ENCODE measurements at places on chromosomes 12 and 14. TPM values are rescaled to one million over a fixed set of nuclear protein-coding genes. Genes with fewer than 3 reads are reported as not detected.

The IL26 gene
- polyA plus RNA-seq = not detected

The FGD4 gene
- polyA plus RNA-seq = 1.7 TPM

The LPAR5 gene
- 12.8 TPM for polyA plus RNA-seq

The GATC gene
- 9.3 TPM for polyA plus RNA-seq

The KCNA1 gene
- not detected for polyA plus RNA-seq

The TPH2 gene
- not detected for polyA plus RNA-seq

The SYNDIG1L gene
- polyA plus RNA-seq = not detected

The SPTB gene
- 0.16 TPM for polyA plus RNA-seq

The PPP1R36 gene
- polyA plus RNA-seq = 0.41 TPM

The AVPR1A gene
- polyA plus RNA-seq = not detected

The TAS2R42 gene
- polyA plus RNA-seq = not detected

The BCL11B gene
- polyA plus RNA-seq = 3.8 TPM

The MANSC4 gene
- 0.10 TPM for polyA plus RNA-seq

The HSPB8 gene
- polyA plus RNA-seq = 0.27 TPM

The SLC6A15 gene
- 13.1 TPM for polyA plus RNA-seq

The GALC gene
- 2.8 TPM for polyA plus RNA-seq

The SELPLG gene
- 0.47 TPM for polyA plus RNA-seq

The OAS2 gene
- 52.1 TPM for polyA plus RNA-seq

The AQP6 gene
- polyA plus RNA-seq = 0.16 TPM

The PTHLH gene
- 215 TPM for polyA plus RNA-seq

The DIO3 gene
- not detected for polyA plus RNA-seq

The REP15 gene
- 2.5 TPM for polyA plus RNA-seq

The TMEM30B gene
- 9.5 TPM for polyA plus RNA-seq

The PLA2G1B gene
- polyA plus RNA-seq = not detected

The RBP5 gene
- polyA plus RNA-seq = not detected

The PPP4R4 gene
- polyA plus RNA-seq = 1.9 TPM

The SMARCD1 gene
- polyA plus RNA-seq = 53.4 TPM

The HOXC9 gene
- 9.0 TPM for polyA plus RNA-seq

The ALX1 gene
- polyA plus RNA-seq = not detected

The ERP29 gene
- 179 TPM for polyA plus RNA-seq

The SERPINA9 gene
- polyA plus RNA-seq = not detected

The SDSL gene
- 1.9 TPM for polyA plus RNA-seq

The ADGRD1 gene
- not detected for polyA plus RNA-seq

The KRT74 gene
- 0.07 TPM for polyA plus RNA-seq

The LALBA gene
- polyA plus RNA-seq = not detected

The CACNA1C gene
- not detected for polyA plus RNA-seq

Data from foreskin keratinocyte (primary cell).